Activated CD4-positive, alpha-beta memory T cell treated with anti-CD3 and anti-CD28 coated beads, Interleukin-2, amount 10 ng/mL, durations not matched to agents 7 days and 5 days (primary cell): ENCODE measurements at places on chromosomes 16 and 17. TPM values are rescaled to one million over a fixed set of nuclear protein-coding genes. Genes with fewer than 3 reads are reported as not detected.
A peak's percentile ranks its signal among the peaks of the same experiment; 100 is the strongest.

The MYO1D gene
- 8.3 TPM for total RNA-seq

- no peaks in the 10 kb centered on the region for H3K36me3 ChIP-seq
- H3K27me3 ChIP-seq, result no peaks in the 10 kb centered on the region
- no peaks in the 10 kb centered on the region for H3K4me1 ChIP-seq
- H3K27ac ChIP-seq, result no peak overlapping the region
Observed at GRCh38 chr16:89064606-89065457, 28.8 kb upstream of the ACSF3 start.

- no peaks in the 10 kb centered on the region for H3K4me1 ChIP-seq
- no peak overlapping the region for H3K27ac ChIP-seq
- peaks cover 53% of the 10 kb centered on the region for H3K36me3 ChIP-seq
- no peak for DNase-seq
Observed at GRCh38 chr17:76398523-76399174, 14.2 kb downstream of the SPHK1 start.

GRCh38 chr16:21277045-21277926 is 804 bp downstream of the CRYM start:
- no peak overlapping the region for H3K4me3 ChIP-seq
- no peaks in the 10 kb centered on the region for H3K36me3 ChIP-seq
- H3K27me3 ChIP-seq, result peaks cover 68% of the 10 kb centered on the region
- peaks cover 1% of the 10 kb centered on the region for H3K4me1 ChIP-seq
- no peak overlapping the region for H3K27ac ChIP-seq
- no peak for DNase-seq

GRCh38 chr17:40632216-40632615 is 15.4 kb downstream of the SMARCE1 start:
- H3K27me3 ChIP-seq, result no peaks in the 10 kb centered on the region
- no peak overlapping the region for H3K27ac ChIP-seq

- H3K4me3 ChIP-seq, result no peak overlapping the region
- no peak for DNase-seq
- no peak overlapping the region for H3K27ac ChIP-seq
- peaks cover 54% of the 10 kb centered on the region for H3K27me3 ChIP-seq
Observed at GRCh38 chr17:49439305-49439672, 24.6 kb upstream of the PHB1 start.

DNA sequence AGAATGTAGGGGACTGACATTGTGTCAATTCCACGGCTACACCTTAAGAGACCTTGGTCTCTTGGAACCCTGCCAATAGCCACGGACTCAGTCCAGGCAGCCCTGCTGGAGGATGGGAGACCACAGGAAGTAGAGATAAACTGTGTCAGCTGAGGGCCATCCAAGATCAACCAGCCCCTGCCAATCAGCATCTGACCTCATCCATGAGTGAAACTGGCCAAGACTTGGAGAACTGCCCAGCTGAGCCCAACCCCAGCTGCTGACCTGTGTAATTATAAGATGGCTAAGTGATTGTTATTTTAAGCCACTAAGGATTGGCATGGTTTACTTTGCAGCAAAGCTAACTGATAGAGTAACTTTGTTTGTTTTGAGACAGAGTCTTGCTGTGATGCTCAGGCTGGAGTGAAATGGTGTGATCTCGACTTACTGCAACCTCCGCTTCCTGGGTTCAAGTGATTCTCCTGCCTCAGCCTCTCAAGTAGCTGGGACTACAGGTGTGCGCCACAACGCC is 13.3 kb upstream of the YWHAE start:
- peaks cover 7% of the 10 kb centered on the region for H3K36me3 ChIP-seq
- no peaks in the 10 kb centered on the region for H3K27me3 ChIP-seq
- no peak overlapping the region for H3K4me3 ChIP-seq
- no peak overlapping the region for H3K27ac ChIP-seq

DNA sequence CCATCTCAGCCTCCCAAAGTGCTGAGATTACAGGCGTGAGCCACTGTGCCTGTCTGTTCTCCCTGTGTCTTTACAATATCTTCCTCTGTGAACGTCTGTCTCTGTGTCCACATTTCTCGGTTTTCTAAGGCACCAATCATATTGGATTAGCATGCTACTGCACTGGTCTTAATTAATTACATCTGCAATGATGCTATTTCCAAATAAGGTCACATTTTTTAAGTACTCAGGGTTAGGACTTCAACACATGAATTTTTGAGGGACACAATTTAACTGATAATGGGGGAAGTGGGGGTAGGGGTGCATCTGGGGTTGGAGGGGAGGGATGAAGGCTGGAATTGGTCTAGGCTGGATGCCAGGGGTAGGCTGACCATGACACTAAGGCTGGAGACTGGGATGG is 102.6 kb downstream of the N4BP1 start:
- H3K4me1 ChIP-seq, result no peaks in the 10 kb centered on the region
- H3K27me3 ChIP-seq, result peaks cover 3% of the 10 kb centered on the region
- DNase-seq, result no peak
- no peak overlapping the region for H3K27ac ChIP-seq

The TMEM170A gene
- total RNA-seq, result 30.8 TPM

The MT4 gene
- not detected for total RNA-seq

The KIF2B gene
- total RNA-seq, result not detected

GRCh38 chr16:3149630-3150345 is 15.0 kb downstream of the ZNF213 start:
- peaks cover 8% of the 10 kb centered on the region for H3K36me3 ChIP-seq
- peaks cover 18% of the 10 kb centered on the region for H3K27me3 ChIP-seq
- H3K4me3 ChIP-seq, result peak overlapping the region; percentile 81
- H3K4me1 ChIP-seq, result peaks cover 33% of the 10 kb centered on the region

The CLDN9 gene
- 0.28 TPM for total RNA-seq

The KRT32 gene
- total RNA-seq, result not detected

The CEP20 gene
- total RNA-seq, result 49.7 TPM

- no peak overlapping the region for H3K27ac ChIP-seq
- H3K4me3 ChIP-seq, result no peak overlapping the region
- peak; percentile 61 for DNase-seq
Observed at GRCh38 chr17:15257258-15257788, 7.8 kb downstream of the PMP22 start.

- no peak overlapping the region for H3K27ac ChIP-seq
- H3K27me3 ChIP-seq, result peaks cover 77% of the 10 kb centered on the region
- DNase-seq, result no peak
- H3K4me1 ChIP-seq, result peaks cover 47% of the 10 kb centered on the region
Observed at GRCh38 chr17:48612456-48612853, 1.6 kb upstream of the HOXB7 start.

The PRSS8 gene
- total RNA-seq, result not detected

The SNAI3 gene
- 16.6 TPM for total RNA-seq

GRCh38 chr17:82198092-82198491 is 14.6 kb downstream of the CCDC57 start:
- H3K27me3 ChIP-seq, result no peaks in the 10 kb centered on the region
- H3K36me3 ChIP-seq, result peaks cover 27% of the 10 kb centered on the region

DNA sequence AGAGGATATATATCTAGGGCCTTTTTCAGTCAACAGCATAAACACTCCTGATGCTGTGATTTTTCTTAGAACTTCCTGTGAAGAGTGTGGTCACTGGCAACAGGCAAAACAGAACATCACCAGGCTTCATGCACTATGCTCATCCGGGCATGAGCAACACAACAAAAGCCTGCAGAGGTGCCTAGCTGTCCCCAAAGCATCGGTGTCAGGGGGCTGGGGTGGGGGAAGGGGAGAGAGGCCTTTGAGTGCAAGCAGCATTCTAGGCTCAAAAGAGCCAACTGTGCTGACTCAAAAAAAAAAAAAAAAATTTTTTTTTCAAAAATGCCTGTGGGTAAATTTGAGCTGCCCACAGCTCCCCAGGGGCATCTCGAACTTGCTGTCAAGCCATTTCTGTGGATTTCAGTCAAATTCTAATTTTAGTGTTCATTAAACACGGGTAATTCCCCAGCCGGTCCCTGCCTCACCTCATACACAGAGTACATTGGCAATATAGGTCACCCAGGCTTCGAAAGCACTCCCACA is 194.6 kb upstream of the DYNLRB2 start:
- H3K4me3 ChIP-seq, result no peak overlapping the region
- peaks cover 6% of the 10 kb centered on the region for H3K27me3 ChIP-seq
- DNase-seq, result no peak
- no peaks in the 10 kb centered on the region for H3K36me3 ChIP-seq

GRCh38 chr17:65604070-65604469 is 42.6 kb upstream of the AXIN2 start:
- H3K27me3 ChIP-seq, result no peaks in the 10 kb centered on the region
- no peaks in the 10 kb centered on the region for H3K4me1 ChIP-seq
- H3K27ac ChIP-seq, result no peak overlapping the region
- H3K4me3 ChIP-seq, result no peak overlapping the region

The VAT1L gene
- total RNA-seq, result 0.05 TPM

- no peak overlapping the region for H3K4me3 ChIP-seq
- H3K27me3 ChIP-seq, result no peaks in the 10 kb centered on the region
- no peaks in the 10 kb centered on the region for H3K4me1 ChIP-seq
- no peak for DNase-seq
- no peak overlapping the region for H3K27ac ChIP-seq
Observed at GRCh38 chr16:53756275-53756996, 52.5 kb downstream of the FTO start.

DNA sequence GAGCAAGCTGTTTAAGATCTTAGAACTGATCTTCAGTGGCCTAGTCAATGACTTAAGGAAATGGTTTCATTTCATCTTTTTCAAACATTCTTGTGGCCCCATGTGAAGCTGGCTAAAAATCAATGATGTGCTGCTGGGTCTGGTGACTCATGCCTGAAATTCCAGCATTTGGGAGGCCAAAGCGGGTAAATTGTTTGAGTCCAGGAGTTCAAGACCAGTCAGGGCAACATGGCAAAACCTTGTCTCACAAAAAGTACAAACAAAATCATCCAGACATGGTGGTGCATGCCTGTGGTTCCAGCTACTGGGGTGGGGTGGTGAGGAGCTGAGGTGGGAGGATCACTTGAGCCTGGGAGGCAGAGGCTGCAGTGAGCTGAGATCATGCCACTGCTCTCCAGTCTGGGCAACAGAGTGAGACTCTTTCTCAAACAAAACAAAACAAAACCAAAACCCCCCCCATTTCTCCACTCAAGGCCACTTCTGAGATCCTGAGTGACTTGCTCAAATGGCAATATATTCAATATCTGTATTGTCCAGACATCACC is 17.4 kb upstream of the COL1A1 start:
- no peak for DNase-seq
- no peak overlapping the region for H3K27ac ChIP-seq
- H3K36me3 ChIP-seq, result no peaks in the 10 kb centered on the region
- peaks cover 27% of the 10 kb centered on the region for H3K27me3 ChIP-seq
- peaks cover 7% of the 10 kb centered on the region for H3K4me1 ChIP-seq
- H3K4me3 ChIP-seq, result no peak overlapping the region

The SGCA gene
- 0.30 TPM for total RNA-seq

- H3K27me3 ChIP-seq, result no peaks in the 10 kb centered on the region
- no peaks in the 10 kb centered on the region for H3K4me1 ChIP-seq
- no peaks in the 10 kb centered on the region for H3K36me3 ChIP-seq
- no peak for DNase-seq
Observed at GRCh38 chr16:85402910-85403692, 210.0 kb upstream of the GSE1 start.

GRCh38 chr16:85944572-85945423 is 45.8 kb downstream of the IRF8 start:
- H3K4me1 ChIP-seq, result peaks cover 13% of the 10 kb centered on the region
- no peak overlapping the region for H3K4me3 ChIP-seq
- H3K27me3 ChIP-seq, result peaks cover 60% of the 10 kb centered on the region

The GGA3 gene
- total RNA-seq, result 79.4 TPM

The BCL6B gene
- 0.88 TPM for total RNA-seq

- no peak overlapping the region for H3K27ac ChIP-seq
- H3K4me1 ChIP-seq, result peaks cover 19% of the 10 kb centered on the region
- H3K36me3 ChIP-seq, result peaks cover 32% of the 10 kb centered on the region
- no peak overlapping the region for H3K4me3 ChIP-seq
- no peaks in the 10 kb centered on the region for H3K27me3 ChIP-seq
- peak; percentile 82 for DNase-seq
Observed at GRCh38 chr16:68328151-68328859, 17.5 kb downstream of the PRMT7 start.

- no peak for DNase-seq
- H3K4me1 ChIP-seq, result peaks cover 35% of the 10 kb centered on the region
- H3K27ac ChIP-seq, result no peak overlapping the region
- H3K27me3 ChIP-seq, result peaks cover 35% of the 10 kb centered on the region
Observed at GRCh38 chr16:74747-75334, 2.4 kb upstream of the RHBDF1 start.

- H3K4me3 ChIP-seq, result no peak overlapping the region
- DNase-seq, result no peak
- no peaks in the 10 kb centered on the region for H3K4me1 ChIP-seq
- H3K27ac ChIP-seq, result no peak overlapping the region
- no peaks in the 10 kb centered on the region for H3K36me3 ChIP-seq
Observed at GRCh38 chr16:65763640-65764305, 602.7 kb upstream of the CDH5 start.

DNA sequence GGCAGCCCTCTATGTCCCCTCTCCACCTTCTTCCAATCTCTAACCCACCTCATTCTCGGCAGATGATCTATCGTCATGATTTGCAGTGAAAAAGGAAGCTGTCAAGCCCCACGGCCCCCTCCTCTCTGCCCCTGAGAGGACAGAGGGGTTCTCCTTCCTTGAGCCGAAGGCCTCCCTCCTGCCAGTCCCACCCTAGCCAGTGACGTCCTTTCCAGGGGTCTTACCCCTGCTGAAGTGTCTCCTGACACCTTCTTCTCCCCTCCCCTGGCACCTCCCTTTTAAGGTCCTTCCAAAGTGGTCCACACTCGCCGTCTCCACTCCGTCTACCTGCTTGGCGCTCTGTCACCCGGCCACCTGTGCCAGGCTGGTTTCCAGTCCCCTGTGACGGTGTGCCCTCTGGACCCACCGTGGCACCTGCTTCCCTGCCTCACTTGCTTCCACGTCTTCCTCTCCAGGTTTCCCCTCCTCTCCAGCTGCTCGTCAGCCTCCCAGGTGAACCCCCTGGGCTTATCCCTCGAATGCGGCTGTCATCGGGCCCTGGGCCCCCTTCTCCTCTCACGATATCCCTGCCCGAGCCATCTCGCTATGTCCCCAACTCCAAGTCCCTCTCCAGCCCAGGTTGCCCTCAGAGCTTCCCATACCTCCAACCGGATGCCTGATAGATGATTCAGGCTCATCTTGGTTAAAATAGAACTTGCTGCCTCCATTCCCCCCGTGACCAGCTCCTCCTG is 5.7 kb downstream of the CCDC102A start:
- H3K27ac ChIP-seq, result peak overlapping the region; percentile 99
- no peaks in the 10 kb centered on the region for H3K27me3 ChIP-seq
- peaks cover 67% of the 10 kb centered on the region for H3K4me1 ChIP-seq
- DNase-seq, result no peak
- H3K4me3 ChIP-seq, result peak overlapping the region; percentile 60

GRCh38 chr17:31318298-31318801 is 3.1 kb downstream of the EVI2A start:
- H3K36me3 ChIP-seq, result peaks cover 55% of the 10 kb centered on the region
- peaks cover 45% of the 10 kb centered on the region for H3K4me1 ChIP-seq
- peak; percentile 69 for DNase-seq
- H3K27ac ChIP-seq, result peak overlapping the region; percentile 95

DNA sequence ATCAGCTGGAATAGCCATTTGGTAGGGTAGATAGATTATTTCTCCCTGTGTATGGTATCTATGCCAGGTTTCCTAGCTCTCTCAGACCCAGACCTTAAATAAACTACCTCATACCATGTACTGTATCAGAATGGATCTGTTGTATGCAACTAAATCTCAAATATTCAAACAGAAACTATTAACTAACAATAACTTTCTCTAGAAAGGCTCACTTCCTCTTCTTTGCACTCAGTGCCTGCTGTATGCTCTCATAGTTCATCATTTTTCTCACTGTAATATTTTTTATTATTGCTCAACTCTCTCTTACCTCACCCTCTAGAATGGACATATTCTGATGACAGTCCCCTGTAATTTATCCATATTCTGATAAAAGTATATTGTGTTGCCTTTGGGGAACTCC is 182.4 kb downstream of the TOX3 start:
- no peak overlapping the region for H3K27ac ChIP-seq
- no peak overlapping the region for H3K4me3 ChIP-seq
- no peaks in the 10 kb centered on the region for H3K4me1 ChIP-seq
- no peaks in the 10 kb centered on the region for H3K27me3 ChIP-seq
- H3K36me3 ChIP-seq, result no peaks in the 10 kb centered on the region
- DNase-seq, result no peak
